NCI-H187 treated with DMSO at 0.1 percent for 48 hours (cell line): ENCODE measurements at places on chromosomes 1 and 21.
A peak's percentile ranks its signal among the peaks of the same experiment; 100 is the strongest.

DNA sequence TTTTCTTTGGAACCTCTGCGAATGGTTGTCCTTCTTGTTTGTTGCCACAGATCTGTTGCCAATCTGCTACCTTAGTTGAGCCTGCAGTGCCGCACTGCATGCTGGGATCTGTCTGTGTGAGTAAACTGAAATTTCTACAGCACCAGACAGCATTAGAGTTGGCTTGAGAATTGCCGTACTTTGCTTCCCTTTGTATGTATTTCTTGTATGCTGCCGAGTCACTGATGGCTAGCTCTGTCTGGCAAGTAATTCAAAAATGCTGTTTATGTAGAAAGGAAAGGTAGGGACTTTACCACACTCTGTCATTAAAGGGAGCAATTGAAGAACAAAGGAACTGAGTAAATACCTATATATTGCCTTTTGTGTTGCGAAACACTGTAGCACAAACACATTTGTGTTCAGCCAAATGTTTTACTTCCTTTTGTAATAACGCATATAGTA lies 857.4 kb downstream of the USP25 start:
- no peak for DNase-seq

DNA sequence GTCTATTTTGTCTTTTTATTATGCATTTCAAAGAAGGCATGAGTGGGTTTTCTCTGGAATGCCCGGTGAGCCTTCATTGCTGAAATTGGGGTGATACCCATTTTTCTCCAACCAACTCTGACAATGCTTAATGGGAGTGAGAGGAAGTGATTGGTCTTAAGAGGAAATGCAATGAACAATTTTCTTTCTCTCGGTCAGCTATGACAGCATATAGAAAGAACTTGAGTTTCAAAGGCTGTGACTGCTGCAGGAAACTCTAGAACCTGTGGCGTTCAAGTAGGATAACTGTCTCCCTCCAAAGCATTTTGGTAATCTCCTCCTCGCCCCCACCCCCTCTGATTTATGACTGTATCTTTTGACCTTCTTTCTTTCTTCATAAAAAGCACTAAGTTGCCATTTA lies 155.9 kb downstream of the LYPLAL1 start:
- DNase-seq: no peak

DNA sequence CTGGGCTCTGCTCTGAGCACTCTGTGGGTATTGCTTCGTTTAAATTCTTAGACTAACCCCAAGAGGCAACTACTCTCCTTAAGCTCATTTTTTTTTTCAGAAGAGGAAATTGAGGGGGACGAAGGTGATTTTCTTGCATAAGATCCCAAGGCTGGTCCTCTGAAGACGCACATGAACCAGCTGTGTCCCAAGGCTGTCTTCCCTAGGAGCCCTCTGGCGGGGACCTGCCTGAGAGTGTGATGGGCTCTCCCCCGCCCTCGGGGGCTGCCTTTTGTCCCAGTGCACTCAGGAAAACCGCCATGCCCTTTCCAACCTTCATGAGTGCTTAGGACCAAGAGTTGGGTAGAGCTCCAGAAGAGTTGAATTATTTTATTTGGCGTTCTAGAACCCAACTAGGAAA lies 21.7 kb downstream of the UMODL1 start:
- no peak for DNase-seq

DNA sequence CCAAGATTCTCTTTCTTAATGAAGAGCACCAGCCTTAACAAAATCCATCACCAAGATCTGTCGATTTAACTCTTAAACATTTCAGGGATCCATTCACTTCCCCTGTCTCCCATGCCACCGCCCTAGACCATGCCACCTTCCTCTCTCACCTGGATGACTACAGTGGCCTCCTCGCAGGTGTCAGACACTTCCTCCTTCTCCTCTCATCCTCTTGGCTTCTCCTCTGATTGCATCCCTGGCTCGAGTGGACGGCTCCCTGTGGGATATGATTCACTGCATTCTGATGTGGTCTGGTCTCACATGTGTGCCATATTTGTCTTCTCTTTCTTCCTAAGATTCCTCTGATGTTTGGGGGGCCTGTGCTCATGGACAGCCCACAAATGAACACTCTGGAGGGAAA lies 66.4 kb upstream of the KLHDC7A start:
- no peak for DNase-seq

DNA sequence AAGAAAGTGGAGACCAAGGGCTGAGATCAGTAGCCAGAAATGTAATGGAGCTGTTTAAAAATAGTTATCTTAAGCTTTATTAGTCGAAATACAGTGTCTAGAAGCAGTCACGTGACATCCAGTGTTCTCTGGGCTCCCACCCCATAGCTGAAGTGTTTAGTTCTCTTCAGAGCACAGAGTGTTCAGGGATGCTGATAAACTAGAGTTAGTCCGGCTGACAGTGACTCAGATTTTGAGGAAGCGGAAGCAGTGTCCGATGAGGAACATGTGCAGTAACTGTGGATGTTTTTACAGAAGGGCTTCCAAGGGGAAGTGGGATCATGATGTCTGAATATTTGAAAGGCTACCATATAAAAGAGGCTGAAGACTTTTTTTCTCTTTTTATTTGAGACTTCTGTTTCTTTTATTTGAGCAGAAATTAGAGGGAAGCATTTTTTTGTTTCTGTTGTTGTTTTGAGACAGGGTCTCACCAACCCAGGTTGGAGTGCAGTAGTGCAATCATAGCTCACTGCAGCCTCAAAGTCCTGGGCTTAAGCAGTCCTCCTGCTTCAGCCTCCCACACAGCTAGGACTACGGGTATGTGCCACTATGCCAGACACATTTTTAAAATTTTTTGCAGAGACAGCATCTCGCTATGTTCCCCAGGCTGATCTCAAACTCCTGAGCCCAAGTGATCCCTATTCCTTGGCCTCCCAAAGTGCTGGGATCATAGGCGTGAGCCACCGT lies 124.2 kb downstream of the GALNT2 start:
- no peak for DNase-seq

DNA sequence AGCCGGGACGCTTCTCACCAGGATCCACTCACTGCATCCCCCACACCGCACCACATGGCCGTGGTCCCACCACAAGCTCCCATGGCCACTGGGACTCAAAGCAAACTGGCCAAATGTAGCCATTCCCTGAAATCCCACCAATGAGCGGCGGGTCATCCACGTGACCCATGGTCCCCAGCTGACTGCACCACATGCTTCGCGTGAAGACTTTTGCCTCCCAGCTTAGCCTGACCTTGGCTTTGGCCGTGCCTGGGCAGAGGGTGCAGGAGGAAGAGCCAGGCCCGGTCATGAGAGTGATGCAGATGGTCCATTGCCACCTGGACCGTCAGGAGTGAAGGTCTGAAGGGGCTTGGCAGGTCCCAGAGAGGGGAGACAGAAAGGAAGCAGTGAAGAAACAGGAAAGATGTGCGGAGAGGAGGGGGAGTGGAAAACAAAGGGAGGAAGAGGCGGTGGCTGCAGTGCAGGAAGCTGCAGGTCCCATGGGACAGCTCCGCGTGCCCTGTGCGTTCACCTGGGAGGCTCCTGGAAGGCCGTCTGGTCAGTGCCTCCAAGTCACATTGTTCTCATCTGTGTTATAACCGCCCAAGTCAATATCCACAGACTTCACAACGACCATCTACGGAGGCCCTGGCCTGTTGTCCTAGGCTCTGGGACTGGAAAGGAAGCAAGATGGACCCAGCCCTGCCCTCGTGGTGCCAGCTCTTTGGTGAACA lies 167.8 kb upstream of the AJAP1 start:
- no peak for DNase-seq

GRCh38 chr1:176471338-176472121 lies 8.6 kb downstream of the PAPPA2 start:
- no peak for DNase-seq

- DNase-seq: no peak
Observed at GRCh38 chr1:5907386-5907785, 84.8 kb downstream of the NPHP4 start.

DNA sequence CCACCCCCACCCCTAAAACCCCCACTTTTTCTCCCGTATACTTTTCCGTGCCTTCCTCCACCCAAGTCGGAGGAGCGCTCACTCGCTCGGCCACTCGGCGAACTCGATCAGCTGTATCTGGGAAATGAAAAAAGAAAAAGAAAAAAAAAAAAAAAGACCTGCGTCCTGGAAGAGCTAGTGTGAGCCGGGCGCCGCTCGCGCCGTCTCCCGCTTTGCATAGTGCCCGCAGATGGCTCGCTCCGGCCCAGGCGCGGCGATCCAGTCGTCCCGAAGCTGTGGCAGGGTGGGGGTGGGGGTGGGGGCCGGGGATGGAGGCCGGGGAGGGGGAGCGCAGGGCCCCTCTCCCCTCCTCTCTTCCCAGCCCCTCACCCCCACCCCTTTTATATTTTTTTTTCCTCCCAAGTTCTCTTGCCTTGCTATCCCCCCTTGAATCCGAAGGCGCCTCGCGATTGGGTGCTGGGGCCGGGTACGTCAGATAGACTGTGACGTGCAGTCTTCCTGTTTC lies 299 bp upstream of the PROX1 start:
- DNase-seq: no peak

DNA sequence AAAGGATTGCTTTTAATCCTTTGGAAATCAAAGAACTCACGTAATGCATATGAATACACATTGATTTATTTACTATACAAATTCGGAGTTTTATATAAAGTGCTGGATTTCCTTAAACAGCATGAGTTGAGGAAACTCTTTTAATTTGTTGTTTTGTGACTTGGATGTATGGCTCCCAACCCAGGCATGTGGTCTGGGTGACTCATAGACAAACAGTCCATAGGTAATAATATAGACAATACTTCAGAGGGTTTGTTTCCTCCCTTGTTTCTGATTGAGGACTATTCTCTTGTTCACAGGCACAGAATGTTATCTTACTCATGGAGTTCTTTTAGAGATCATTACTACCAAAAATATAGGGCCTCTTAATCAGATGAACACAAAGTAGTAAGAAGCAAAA lies 43.8 kb downstream of the XPR1 start:
- DNase-seq: no peak

DNA sequence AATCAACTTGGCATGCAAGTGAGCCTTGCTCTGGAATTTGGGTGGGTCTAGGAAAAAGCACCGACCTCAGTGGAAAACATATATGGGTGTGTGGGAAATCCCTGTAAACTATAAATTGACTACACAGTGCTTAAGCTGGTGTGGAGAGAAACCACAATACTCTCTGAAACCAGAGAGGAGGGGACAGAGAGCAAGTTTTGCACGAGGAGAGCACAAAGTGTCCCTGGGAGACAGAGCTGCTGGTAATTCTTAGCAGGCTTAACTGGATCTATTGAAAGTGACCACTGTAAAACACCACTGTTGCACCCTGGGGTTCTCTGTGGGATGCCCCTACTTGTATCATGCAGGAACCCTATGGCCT lies 12.8 kb downstream of the KCNJ15 start:
- no peak for DNase-seq

- DNase-seq: no peak
Observed at GRCh38 chr1:38840281-38840680, 19.3 kb downstream of the RRAGC start.

GRCh38 chr1:50993645-50994044 lies 23.6 kb downstream of the CDKN2C start:
- DNase-seq: no peak

DNA sequence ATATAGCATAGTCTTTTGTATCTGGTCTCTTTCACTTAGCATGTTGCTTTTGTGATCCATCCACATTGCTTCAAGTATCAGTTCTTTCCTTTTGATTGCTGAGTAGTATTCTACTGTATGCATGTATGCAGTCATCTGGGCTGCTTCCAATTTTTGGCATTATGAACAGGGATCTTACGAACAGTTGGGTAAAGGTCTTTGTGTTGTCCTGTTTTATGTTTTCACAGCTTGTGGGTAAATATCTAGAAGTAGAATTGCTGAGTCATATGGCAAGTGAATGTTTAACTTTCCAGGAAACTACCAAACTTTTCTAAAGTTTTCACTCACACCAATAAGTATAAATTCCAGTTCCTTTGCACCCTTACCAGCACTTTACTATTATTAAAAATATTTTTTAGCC lies 60.9 kb downstream of the LHX4 start:
- DNase-seq: no peak

- DNase-seq: no peak
Observed at GRCh38 chr1:171494076-171494475, 8.7 kb downstream of the PRRC2C start.

DNA sequence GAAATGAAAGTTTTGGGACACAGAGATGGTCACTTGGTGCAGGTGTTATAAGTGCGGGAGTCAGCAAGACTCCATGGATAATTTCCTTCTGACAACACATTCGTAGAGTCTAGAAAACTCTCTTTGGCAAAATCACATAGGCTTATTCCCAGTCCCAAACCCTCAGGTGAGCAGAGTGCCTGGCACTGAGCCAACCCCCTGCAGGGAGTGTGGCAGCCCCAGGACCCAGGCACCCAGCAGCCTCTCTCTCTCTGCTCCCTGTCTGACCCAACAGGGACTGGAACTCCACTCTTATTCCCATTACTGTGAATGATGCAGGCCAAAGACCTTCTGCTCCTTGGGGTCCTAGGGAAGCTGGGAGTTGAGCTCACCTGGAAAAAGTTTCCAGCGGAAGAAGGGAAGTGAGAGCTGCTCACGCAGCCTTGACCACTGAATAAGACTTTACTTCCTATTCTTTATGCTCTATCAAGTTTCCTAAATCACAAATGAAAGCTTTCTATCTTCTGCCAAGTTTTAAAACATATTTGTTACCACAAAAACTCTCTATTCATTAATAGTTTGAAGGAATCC lies 132.6 kb upstream of the ETV3 start:
- DNase-seq: no peak

- DNase-seq: no peak
Observed at GRCh38 chr1:165896277-165896676, 68.9 kb downstream of the UCK2 start.

- DNase-seq: no peak
Observed at GRCh38 chr1:181341026-181341632, 142.2 kb upstream of the CACNA1E start.

- no peak for DNase-seq
Observed at GRCh38 chr1:33098371-33098770, 17.4 kb downstream of the AZIN2 start.

GRCh38 chr1:63878932-63879331 lies 105.1 kb downstream of the ROR1 start:
- no peak for DNase-seq

- DNase-seq: peak; percentile 60
Observed at GRCh38 chr1:218304281-218305039, 19.4 kb downstream of the RRP15 start.

DNA sequence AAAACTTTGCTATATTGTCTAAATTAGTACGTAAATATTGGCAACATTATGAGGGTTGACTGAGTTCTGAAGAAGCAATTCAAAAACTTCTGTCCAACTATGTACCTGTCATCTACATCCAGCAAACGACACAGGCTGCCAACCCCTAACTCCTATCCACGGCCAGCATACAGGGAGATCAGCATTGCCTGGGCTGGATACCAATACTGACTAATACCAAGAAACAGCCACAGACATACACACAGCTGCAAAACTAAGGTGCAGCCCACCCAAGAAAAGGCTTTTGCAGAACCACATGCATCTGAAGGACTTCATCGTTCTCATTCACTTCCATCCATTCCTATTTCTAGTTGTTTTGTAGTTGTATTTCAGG lies 2.0 kb downstream of the KIAA0319L start:
- DNase-seq: no peak

- no peak for DNase-seq
Observed at GRCh38 chr1:41955461-41956159, 36.9 kb upstream of the HIVEP3 start.
